ENCODE measurements at places on chromosomes 7 and 10.
A peak's percentile ranks its signal among the peaks of the same experiment; 100 is the strongest.

DNA sequence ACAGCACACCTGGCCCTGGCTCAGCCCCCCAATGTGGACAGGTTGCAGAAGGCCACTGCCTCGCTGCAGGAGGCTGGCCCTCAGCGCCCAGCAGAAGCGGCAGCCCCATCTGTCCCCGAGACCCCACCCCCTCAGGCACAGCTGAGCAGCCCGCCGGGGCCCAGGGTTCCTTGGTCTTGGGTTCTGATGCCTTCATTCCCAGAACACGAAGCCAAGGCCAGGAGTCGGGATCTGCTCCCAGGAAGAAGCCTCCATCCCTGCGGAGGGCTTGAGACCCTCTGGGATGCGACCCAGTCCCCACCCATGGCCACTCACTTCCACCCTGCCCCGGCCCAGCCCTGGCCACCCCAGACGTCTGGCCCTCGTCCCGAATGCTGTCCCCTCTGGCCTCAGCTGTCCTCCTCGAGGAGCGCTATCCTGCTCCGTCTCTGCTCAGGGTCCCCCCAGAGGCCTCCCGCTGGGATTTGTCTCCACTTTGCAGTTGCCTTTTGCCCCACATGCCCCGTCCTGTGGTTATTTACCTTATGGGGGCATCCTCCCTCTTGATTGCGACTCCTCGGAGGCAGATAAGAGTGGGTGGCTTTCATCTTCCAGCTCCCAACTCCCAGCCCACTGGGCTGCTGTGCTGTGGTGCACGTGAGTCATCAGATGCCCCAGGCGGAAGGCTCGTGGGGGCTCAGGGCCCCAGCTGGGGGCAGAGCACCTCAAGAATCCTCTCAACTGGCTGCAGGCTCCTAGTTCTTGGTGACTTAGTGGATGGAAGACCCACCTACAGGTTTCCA lies 97.5 kb downstream of the MKI67 start:
- H3K4me3 ChIP-seq: no peak overlapping the region
- DNase-seq: no peak
- no peak overlapping the region for H3K27ac ChIP-seq
- no peaks in the 10 kb centered on the region for H3K36me3 ChIP-seq
- no peaks in the 10 kb centered on the region for H3K27me3 ChIP-seq

DNA sequence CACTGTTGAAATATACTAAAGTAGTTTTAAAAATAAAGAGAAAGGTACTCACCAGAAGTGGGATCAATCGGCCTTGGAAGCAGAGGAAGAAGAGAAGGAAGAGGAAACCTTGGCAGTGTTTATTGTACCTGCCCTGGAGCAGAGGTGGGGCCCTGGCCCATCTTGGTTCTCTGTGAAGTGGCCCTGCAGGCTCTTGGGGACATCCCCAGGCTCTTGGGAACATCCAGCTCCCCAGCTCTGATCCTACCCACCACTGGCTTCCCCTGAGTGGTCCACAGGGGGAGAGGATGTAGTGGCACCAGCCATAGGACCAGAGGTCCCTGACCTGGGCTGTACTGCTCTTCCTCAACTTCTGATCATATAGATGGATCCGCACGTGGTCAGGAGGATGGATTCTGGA lies 22.3 kb upstream of the RET start:
- DNase-seq: no peak
- H3K4me1 ChIP-seq: no peaks in the 10 kb centered on the region
- H3K27ac ChIP-seq: no peak overlapping the region
- H3K36me3 ChIP-seq: no peaks in the 10 kb centered on the region
- H3K4me3 ChIP-seq: no peak overlapping the region

DNA sequence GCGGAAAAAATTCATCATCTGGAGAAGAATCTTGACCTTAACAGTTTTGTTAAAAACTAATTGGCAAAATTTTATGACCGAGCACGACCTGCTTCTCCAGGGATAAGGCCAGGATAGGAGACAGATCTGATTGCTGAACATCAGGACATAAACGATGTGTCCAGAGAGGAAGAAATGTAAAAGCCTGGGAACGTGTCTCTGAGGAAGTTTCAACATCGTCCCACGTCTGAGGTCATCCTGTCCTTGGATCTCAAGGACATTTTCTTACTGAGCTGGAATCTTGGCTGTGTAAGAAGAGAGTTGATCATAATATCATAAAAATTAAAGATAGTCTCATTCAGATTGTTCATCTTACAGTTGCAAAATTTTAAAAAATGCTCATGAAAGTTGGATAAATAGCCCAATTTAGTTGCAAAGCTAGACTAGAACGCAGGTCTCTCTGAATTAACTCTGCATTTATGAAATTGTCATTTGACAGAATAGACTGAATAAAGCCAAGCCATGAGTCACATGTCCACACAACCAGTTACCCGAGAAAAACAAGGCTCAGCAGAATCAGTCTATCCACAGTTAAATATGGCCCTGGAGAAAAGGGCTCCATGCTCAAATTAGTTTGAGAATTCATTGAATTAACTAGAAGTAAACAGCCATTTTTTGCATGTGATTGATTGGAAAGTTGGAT lies 120.0 kb upstream of the EGFR start:
- no peaks in the 10 kb centered on the region for H3K4me1 ChIP-seq
- H3K27ac ChIP-seq: no peak overlapping the region
- no peaks in the 10 kb centered on the region for H3K27me3 ChIP-seq
- H3K36me3 ChIP-seq: no peaks in the 10 kb centered on the region

GRCh38 chr7:20651960-20652544 lies 36.6 kb downstream of the ABCB5 start:
- no peak overlapping the region for H3K27ac ChIP-seq
- no peaks in the 10 kb centered on the region for H3K27me3 ChIP-seq
- no peak for DNase-seq
- no peaks in the 10 kb centered on the region for H3K36me3 ChIP-seq
- no peak overlapping the region for H3K4me3 ChIP-seq

GRCh38 chr7:8817448-8818036 lies 384.1 kb downstream of the NXPH1 start:
- no peaks in the 10 kb centered on the region for H3K4me1 ChIP-seq
- H3K4me3 ChIP-seq: no peak overlapping the region
- DNase-seq: no peak
- H3K27ac ChIP-seq: no peak overlapping the region
- H3K27me3 ChIP-seq: no peaks in the 10 kb centered on the region

DNA sequence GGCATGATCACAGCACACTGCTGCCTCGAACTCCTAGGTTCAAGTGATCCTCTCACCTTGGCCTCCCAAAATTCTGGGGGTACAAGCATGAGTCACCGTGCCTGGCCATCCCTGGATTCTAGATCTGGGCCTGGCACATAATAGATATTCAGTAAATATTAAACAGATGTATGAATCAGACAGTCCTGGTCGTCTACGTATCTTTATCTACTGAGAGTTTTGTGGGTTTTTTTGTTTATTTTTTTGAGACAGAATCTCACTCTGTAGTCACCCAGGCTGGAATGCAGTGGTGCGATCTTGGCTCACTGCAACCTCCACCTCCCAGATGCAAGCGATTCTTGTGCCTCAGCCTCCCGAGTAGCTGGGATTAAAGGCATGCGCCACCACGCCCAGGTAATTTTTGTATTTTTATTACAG lies 24.3 kb upstream of the ITGB1 start:
- H3K4me3 ChIP-seq: peak overlapping the region; percentile 92
- peak overlapping the region; percentile 99 for H3K27ac ChIP-seq
- DNase-seq: peak; percentile 7
- H3K4me1 ChIP-seq: peaks cover 53% of the 10 kb centered on the region

DNA sequence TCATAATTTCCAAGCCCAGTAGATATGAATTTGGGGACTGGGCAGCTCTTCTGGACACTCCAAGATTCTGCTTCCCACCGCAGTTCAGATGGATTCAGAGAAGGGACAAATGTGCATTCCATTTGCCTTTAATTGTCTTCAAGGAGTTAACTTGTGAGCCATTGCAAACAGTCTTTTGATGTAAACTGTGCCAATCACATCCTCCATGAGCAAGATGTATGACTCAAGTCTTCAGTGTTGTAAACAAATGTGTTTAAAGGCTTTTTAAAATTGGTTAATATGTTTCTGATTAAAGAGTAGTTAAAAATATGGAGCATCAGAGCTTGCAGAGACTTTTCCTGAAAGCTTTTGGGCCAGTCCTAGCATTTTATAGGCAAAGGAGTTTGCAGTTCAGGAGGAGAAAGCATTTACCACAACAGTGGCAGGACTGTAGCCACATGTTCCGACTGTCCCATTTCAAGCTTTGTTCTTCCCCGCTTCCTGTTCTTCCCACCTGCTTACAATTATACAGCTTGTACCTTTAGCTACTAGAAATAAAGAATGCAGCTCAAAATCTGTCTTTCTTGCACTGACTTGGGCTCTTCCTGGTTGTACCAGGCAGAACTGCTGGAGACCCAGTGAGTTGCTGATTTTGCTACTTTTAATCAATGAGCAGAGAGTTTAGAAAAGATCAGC lies 6.2 kb downstream of the SLC18A2 start:
- no peaks in the 10 kb centered on the region for H3K36me3 ChIP-seq
- no peak overlapping the region for H3K27ac ChIP-seq
- no peak overlapping the region for H3K4me3 ChIP-seq
- peaks cover 2% of the 10 kb centered on the region for H3K4me1 ChIP-seq
- DNase-seq: no peak

DNA sequence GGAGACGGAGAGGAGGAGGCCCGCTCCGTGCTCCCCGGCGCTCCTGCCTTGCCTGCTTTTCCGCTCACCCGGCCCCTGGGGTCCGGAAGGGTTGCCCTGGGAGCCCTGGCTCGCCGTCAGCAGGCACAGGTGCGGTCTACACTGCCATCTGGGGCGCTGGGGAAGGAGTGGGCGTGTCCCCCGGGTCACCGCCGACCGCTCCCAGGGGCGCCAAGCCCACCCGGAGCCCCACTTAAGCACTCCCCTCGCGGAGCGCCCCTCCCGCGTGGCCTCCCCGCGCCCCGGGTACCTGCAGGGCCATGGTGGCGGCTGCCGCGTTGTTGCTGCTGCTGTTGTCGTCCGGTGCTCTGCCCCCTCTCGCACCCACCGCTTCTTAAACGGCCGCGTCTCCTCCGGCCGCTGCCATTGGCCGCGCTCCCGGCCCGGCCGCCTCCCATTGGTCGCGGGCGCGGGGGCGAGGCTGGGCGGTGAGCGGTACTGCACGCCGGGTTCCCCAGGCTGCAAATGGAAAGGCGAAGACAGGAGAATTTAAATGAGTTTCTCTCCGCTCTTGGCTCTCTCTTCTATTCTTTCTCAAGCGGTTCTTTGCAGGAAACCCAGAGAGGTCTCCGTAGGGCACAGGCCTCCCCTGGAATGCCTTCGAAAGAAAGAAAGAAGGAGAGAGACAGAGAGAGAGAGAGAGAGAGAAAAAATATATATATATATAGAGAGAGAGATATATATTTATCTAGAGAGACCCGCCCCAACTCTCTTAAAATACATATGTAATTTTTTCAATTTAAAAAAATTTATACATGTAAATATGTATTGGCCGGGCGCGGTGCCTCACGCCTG lies at the start of gene ACBD7:
TSS of gene ACBD7 (minus strand) at position 349 of the 834 bp plus-strand sequence. CDS start at position 301, 48 bp downstream.
- H3K4me3 ChIP-seq: peak within 1 kb of the TSS; percentile 68
- no peaks in the 10 kb centered on the region for H3K36me3 ChIP-seq
- peaks cover 2% of the 10 kb centered on the region for H3K27me3 ChIP-seq
- no peak within 1 kb of the TSS for H3K27ac ChIP-seq
- peak; percentile 82 for DNase-seq

GRCh38 chr10:43415544-43415943 lies 6.6 kb upstream of the HNRNPF start:
- H3K36me3 ChIP-seq: no peaks in the 10 kb centered on the region
- H3K4me3 ChIP-seq: no peak overlapping the region
- peaks cover 12% of the 10 kb centered on the region for H3K27me3 ChIP-seq
- no peak overlapping the region for H3K27ac ChIP-seq
- H3K4me1 ChIP-seq: peaks cover 37% of the 10 kb centered on the region

DNA sequence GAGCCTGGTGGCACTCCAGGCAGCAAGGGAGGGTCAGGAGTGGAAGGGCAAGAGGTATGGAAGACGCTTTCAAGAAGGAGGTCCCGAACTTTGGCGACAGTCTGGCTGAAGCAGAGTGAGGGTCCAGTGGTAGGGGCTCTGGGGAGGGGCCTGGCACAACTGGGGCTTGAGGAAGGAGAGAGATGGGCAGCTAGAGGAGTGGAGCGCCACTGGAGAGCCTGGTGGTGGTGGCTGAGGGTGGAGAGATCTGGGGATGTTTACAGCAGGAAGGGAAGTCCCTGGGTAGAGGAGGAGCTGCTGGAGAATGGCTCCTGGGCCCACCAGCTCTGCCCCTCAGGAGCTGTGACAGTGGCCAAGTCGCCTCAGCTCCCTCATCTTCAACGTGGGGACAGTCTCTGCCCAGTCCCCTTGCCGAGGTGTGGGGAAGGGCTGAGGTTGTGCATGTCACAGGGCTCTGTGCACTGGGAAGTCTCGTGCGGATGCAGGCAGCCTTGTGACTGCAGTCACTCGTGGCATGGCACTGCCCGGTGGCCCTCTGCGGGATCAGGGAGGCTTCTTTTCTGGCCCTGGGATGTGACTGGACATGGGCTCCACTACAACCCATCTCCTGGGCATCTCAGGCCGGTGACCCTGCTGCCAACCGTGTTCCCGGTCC lies 18.5 kb downstream of the UBTD1 start:
- H3K4me3 ChIP-seq: no peak overlapping the region
- H3K27me3 ChIP-seq: no peaks in the 10 kb centered on the region
- no peak for DNase-seq

DNA sequence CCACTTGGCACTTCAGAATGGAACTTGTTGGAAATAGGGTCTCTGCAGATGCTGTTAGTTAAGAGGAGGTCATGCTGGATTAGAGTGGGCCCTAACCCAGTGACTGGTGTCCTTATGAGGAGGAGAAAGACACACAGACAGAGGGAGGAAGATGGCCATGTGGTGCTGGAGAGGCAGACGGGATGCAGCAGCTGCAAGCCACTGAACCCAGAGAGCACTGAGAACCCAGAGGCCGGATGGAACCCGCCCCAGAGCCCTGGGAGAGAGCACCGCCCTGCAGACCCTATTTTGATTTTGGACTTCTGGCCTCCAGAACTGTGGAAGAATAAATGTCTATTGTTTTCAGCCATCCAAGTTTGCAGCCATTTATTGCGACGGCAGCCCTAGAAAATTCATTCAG lies 58.0 kb upstream of the EBF3 start:
- H3K27me3 ChIP-seq: peaks cover 3% of the 10 kb centered on the region
- no peak for DNase-seq
- H3K4me3 ChIP-seq: no peak overlapping the region
- no peaks in the 10 kb centered on the region for H3K4me1 ChIP-seq
- H3K36me3 ChIP-seq: no peaks in the 10 kb centered on the region

DNA sequence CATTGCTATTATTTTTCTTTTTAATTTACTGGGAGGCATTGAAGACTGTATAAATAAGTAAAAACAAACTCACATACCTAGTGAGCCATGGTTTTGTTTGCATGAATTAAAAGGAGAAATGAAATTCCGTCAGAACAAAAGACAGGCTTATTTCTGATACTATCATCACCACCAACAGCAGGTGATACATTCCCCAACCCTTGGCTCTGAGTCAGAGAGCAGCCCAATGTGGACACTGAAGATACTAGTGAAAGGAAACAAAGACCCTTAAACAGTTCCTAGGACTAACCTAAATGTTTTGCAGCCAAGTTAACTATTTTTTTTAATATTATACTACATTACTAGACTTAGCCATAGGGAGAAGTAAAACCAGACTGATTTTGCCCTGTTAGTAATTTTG lies 31.6 kb downstream of the CHRM2 start:
- H3K27me3 ChIP-seq: no peaks in the 10 kb centered on the region
- DNase-seq: no peak
- no peaks in the 10 kb centered on the region for H3K4me1 ChIP-seq
- no peak overlapping the region for H3K4me3 ChIP-seq
